Activated CD4-positive, alpha-beta T cell treated with anti-CD3 and anti-CD28 coated beads, Interleukin-2, amount 50 U/mL, for 16 hours (primary cell): ENCODE measurements at places on chromosomes 6 and 20.

DNA sequence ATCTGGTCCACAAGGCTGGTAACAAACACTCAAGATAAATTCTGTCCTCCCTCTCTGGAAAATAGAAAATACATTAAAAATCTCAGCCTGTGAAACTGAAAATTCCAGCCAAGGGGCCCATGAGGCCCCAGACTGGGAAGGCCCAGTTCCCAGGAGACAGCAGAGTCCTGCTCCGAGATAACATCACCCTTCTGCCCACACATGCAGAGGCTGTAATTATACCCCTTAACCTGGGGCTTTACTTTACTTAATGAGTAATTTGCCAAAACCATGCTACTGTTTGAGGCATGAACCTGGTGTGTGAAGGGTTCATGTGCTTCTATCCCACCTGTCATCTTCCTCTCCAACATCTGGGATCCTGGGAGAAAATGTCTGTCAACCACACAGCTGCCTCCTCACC lies 398.9 kb upstream of the SULF2 start:
- DNase-seq = no peak

DNA sequence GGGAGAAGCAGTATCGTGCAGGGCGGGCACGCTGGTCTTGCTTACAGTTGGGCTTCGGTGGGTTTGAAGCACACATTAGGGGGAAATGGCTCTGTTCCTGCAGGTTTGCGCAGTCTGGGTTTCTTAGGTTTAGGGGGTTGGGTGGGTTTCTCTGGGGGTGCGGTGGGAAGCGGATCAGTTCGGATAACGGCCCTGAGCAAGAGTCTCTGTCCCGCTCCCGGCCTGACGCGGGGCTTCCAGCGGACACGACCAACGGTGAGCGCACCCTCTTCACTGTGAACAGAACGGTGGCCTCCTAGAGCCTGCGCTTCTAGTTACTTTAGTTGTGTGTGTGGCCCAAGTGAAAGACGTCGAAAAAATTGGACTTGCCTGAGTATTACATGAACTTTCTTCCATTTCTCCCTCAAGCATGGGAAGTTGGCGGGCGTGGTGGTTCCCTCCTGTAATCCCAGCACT lies 635 bp upstream of the ELOVL2 start:
- DNase-seq = no peak

GRCh38 chr20:35271073-35271882 lies 6.6 kb downstream of the MMP24OS start:
- no peak for DNase-seq

GRCh38 chr20:49203746-49204145 lies 15.5 kb upstream of the DDX27 start:
- DNase-seq = no peak

DNA sequence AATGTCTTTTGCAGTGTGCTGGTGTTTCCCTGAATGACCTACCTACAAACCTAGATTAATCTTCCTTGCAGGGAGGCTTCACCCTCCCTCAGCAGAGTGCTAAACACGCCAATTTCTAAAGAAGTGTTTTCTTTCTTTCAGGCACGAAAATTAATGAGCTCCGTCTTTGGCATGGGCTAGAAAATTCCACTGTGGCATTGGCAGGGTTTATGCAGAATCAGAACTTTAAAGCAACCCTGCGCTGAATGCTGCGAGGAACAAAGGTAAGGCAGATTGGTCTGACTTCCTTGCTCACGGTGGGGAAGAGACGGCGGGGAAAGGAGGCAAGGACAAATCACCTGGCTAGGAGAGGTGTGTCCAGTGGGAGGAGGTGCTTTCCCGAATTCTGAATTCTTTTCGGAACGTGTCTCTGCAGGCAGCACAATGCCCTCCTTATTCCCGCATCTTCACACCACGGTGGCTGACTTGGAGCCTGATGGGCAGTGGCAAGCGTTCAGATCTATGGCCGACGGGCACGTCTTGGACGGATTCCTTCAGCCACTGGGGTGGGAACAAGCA lies 6.2 kb upstream of the BANF2 start:
- no peak for DNase-seq

- no peak for DNase-seq
These were observed 65.7 kb downstream of the CTCFL start for GRCh38 chr20:57459278-57459677.

DNA sequence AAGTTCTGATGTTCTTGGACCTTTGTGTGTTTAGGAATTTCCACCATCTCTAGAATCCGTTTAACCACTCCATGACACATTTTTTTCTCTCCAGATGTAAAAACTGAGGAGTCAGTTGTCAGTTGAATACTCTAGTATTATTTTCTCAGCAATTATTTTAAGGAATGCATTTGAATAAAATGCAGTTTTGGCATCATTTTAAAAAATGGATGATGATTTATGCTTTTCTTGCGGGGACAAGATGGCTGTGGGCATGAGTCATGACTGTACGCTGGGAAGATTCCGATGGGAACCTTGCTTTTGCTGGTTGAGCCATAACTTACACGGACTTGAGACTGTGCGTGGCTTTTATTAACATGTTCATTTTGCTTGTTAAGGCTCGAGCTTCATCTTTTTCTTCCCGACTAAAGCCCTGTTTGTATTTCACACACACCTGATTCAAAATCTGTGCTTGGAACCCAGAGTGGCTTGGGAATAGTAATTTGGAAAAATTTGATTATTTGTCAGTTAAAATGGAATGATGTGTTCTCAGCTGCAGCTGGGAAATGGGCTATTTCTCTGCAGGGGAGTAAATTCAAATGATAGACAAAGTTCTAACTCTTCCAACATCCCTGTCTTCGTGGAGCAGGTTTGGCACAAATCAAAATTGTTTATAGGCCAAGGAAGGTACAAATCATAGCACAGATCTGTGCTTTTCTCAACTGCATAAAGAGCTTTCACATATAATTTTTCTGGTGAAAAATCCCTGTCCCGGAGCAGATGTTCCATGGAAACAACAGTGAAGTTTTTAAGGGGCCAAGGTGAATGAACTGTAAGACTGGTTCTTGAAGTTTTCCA lies 470.5 kb upstream of the JAG1 start:
- DNase-seq = no peak

- no peak for DNase-seq
These were observed 11.2 kb upstream of the SERPINB6 start for GRCh38 chr6:2982426-2983117.

- DNase-seq = no peak
These were observed 98.4 kb upstream of the ADTRP start for GRCh38 chr6:11876934-11877433.

- DNase-seq = no peak
These were observed 398.6 kb downstream of the KHDRBS2 start for GRCh38 chr6:61887423-61887822.
